Stimulated activated CD4-positive, alpha-beta T cell treated with anti-CD3 and anti-CD28 coated beads, Interleukin-1b, Interleukin-23, amount 100 ng/mL, for 24 hours (primary cell): ENCODE measurements at places on chromosomes 11 and 22.

DNA sequence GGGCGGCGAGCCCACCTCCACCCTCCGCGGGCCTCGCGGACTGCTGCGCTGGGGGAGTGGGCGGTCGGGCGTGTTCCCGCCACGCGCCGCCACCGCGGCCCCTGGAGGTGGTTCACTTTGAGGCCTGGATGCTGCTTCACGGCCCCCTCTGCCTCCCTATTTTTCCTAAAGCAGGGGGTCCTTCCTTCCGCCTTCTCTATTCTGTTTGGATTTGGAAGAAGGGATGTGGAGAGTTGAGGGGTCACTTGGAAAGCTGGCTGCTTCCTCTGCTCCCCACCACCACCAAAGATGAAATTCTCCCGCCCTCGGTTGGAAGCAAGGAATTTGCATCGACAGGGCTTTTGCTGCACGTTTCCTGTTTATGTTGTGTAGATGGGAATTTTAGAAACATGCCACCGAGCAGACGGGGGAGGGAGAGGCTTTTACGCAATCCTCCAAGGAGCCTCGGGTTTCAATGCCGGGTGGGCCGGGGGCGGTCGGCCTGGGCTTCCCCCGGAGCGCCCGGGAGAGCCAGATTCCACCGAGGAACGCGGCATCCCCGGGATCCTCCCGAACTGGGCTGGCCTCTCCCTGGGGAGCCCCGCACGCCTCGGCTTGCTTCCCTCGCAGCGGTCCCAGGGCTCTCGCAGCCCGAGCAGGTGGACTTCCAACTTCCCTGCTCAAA, 403 bp upstream of the SBF2 start:
- no peak for DNase-seq

GRCh38 chr11:130344841-130345240, 30.1 kb upstream of the ZBTB44 start:
- no peak for DNase-seq

- DNase-seq = no peak
Measured at GRCh38 chr11:77821349-77821851, 456 bp downstream of the AAMDC start.

DNA sequence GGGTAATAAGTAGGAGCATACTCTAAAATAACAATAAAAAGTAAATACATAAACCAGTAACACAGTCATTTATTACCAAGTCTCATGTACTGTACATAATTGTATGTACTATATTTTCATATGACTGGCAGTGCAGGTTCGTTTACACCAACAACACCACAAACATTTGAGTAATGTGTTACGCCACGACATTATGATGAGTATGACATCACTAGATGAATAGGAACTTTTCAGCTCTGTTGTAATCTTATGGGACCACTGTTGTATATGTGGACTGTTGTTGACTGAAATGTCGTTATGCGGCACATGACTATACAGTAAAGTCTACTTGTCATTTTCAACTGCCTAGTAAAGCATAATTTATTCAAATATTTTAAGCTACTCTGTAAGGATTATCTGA, 18.6 kb downstream of the KIF18A start:
- DNase-seq = no peak

- DNase-seq = no peak
Measured at GRCh38 chr22:21823740-21824444, 43.6 kb downstream of the MAPK1 start.

- no peak for DNase-seq
Measured at GRCh38 chr22:28710576-28711191, 30.9 kb downstream of the CHEK2 start.

- no peak for DNase-seq
Measured at GRCh38 chr22:18048441-18048898, 24.1 kb upstream of the MICAL3 start.

DNA sequence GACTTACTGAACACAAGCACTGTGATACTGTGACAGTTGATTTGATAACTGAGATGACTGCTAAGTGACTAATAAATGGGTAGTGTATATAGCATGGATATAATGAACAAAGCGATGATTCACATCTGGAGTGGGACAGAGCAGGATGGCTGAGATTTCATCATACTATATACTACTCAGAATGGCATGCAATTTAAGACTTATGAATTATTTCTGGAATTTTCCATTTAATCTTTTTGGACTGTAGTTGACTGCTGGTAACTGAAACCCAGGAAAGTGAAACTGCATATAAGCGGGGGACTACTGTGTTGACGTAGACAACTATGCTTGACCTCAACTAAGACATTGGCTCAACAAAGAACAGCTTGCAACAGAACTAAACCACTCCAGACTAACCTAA, 20.0 kb upstream of the NUCB2 start:
- DNase-seq = no peak
